ENCODE measurements at places on chromosomes 6 and 20.
A peak's percentile ranks its signal among the peaks of the same experiment; 100 is the strongest.

- peak; percentile 2 for DNase-seq
Observed at GRCh38 chr6:80742481-80742880, 636.0 kb downstream of the BCKDHB start.

DNA sequence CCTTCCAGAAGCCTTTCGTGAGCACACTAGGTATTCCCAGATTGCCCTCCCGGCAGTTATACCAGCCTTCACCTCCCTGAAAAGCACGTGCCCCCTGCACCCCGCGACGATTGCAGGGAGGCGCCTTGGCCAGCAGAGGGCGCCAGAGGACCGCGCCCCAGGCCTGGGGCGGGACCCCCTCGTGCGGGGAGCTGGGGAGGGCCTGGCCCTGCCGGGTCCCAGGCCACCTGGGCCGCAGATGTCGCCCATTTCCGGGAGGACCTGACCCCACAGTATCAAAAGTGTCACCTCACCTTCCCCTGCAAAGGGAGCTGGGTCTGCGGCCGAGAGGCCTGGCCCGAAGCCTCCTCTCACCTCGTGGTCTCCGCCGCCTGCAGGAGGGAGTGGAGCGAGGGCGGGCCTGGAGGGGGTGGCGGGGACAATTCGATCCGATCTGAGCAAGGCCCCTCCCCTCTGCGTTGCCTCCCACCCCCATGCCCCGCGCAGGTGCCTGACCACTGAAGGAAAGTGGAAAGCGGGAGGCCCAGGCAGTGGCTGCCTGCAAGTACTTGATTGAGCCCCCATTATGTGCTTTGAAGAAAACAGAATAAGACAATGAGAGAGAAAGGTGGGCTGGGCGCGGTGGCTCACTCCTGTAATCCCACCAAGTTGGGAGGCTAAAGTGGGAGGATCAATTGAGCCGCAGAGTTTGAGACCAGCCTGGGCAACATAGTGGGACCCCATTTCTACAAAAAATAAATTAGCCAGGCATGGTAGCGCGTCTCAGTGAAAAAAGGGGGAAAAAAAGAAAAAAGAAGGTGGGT is 3.5 kb upstream of the SNAI1 start:
- DNase-seq: peak; percentile 95

DNA sequence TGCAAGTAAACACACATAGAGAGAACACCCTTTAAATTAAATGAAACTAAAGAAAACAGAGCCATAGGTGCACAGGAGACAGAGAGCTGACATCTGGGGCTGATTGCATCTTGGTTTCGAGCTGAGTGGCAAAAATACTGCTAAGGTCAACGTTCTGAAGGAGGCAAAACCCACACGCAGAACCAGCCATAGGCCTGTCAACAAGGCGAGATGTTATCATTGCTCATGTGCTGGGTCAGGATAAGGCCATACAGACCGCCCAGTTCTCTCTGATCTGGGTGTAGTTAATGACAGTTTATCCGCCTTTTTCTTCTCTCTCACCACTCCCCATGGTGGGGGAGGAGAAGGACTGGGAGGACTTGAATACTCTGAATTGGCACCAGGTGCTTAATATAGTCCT is 4.5 kb upstream of the FAM110A start:
- no peak for DNase-seq

DNA sequence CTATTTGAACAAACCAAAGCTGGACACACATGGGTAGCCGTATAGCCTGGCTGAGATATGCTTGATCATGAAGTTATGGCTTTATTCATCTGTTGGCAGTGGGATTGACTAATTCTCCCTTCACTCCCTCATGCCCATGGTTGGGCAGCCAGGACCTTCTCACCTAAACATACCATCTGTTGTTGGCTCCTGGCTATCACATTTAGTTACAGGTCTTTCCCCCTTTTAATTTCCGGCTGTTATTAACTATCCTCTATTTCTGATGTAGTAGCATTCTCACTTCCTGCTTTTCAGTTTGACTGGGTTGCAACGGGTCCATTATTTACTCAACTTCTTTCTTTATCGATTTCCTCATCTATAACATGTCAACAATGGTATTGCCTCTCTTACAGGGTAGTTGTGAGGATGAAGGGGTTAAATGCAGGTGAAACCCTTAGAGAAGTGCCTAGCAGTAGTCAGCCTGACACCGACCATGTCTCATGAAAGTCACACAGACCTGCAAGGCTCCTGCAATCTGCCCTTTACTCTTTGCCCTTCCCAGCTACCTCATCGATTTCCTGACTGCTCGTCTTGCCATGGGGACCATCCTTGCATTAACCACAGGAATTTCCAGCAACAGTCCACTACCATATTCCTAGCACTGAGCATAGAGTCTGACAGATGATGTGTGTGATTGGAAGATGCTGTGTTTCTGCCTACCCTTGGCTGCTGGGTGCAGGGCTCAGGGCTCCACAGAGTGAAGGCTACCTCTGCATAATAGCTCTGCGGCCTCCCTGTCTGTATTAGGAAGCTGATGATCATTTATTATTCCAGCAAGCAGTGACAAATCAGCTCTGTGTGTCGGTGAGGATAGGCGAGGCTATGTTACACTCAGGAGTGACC is 42.2 kb downstream of the PPP1R14C start:
- DNase-seq: no peak

- no peak for DNase-seq
Observed at GRCh38 chr6:166715065-166715464, 88.0 kb upstream of the RPS6KA2 start.

GRCh38 chr6:99026135-99026534 is 78.4 kb upstream of the FBXL4 start:
- DNase-seq: no peak

- no peak for DNase-seq
Observed at GRCh38 chr6:134431421-134431859, 113.5 kb upstream of the SGK1 start.

- no peak for DNase-seq
Observed at GRCh38 chr20:13856354-13856753, 71.5 kb downstream of the NDUFAF5 start.

GRCh38 chr6:147507162-147508041 is 1.1 kb upstream of the SAMD5 start:
- DNase-seq: peak; percentile 26

- no peak for DNase-seq
Observed at GRCh38 chr6:155389130-155389529, 66.5 kb downstream of the NOX3 start.

GRCh38 chr20:14992153-14992552 is 654.7 kb upstream of the FLRT3 start:
- DNase-seq: no peak

- no peak for DNase-seq
Observed at GRCh38 chr20:39736434-39737327, 774.5 kb downstream of the DHX35 start.

Data from HTR-8/SVneo (cell line).